ENCODE measurements at places on chromosomes 4 and X.

DNA sequence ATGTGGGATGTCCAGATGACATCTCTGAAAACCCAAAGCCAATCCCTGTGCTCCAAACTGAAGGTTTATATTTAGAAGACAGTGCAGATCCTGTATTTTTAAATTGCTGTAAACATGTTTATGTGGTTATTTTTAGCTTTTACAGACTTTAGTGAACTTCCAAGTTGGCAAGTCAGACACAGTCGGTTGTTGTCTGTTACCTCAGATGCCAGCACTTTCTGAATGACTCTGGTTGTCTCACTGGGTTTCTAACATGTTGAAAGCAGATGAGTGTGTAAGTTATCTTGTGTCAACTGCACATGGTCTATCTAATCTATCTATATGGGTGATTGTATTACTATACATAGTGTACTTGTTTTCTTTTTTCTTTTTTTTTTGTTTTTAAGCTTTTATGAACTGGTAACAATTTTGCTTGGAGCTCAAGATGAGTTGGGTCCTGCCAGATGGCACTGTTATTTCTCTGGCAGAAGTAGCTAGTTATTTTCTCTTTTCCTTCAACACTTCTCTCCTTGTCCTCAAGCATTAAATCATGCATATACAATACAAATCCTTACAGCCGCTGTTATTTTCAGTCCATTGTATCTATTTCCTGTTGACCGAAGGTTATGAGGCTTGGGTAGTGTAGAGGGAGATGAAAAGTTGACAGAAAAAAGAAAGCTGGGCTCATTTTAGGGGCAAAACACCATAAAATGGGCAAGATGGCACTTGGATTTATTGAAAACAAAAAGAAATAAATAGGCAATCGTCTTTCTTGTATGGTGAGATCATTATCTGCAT lies 66.3 kb downstream of the GAB1 start:
- peak; percentile 33 for DNase-seq

DNA sequence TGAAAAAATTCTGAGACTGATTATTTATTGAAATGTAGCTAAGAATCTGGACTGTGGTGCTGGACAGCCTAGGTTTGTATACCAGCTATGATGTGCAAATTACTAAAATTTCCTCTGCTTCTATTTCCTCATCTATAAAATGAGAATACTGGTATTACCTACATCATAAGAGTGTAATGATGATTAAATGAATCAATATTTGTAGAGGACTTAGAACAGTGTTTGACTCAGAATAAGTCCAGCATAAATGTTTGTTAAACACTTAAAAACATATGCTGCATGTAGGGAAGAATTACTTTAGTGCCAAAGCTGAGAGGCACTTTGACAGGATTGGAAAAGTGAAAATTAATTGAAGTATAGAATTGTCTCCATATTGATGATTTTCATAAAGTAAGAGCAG lies 55.3 kb upstream of the TMPRSS11F start:
- DNase-seq, result no peak

DNA sequence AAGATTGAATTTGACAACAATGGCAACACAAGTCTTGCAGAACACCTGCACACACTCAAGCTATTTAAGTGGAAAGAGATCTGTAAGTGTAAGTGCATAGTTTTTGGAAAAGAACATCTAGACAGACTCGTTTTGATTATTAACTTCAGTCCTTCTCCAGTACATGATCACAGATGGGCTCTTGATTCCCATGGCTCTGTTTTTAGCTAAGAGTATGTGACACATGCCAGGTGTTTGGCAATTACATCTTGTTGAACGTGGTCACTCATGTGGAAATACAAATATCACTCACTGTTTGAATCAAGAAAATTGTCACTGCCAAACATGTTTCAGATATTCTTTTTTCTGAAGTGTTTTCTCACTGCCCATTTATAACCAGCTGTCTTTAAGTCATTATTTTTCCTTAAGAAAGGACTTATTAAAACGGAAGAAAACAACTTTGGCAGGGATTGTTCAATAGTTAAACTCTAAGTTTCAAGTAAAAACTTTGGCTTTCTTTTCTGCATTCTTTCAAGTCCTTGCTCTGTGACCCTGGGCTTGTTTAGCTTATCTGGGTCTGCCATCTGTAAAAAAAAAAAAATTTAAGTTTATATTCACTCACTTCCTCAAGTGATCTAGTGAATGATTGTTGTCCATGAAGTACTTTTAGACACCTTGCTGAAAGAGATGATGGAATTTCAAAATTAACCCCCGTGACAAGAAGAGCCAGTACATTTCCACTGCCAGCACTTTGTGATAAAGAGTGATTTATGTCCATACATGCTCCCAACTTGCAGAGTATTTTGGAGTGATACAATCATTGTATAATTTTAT lies 125.4 kb downstream of the ATXN3L start:
- DNase-seq, result peak; percentile 65

DNA sequence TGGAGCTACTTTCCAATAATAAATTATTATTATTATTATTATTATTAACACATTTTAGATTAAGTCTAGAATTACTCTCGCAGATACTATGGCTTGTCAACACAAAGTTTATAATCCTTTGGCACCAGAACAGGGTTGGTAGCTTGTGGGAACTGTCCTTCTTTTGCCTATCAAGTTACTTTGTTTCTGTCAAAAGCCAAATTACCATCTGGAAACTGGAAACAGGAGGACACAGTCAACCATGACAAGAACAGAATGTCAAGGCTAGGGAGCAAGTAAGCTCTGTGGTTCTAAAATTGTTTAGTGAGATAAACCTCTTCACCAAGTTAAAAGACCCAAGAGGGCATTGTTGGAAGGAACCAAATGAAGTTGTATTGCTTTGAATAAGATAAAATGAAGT lies 42.5 kb downstream of the DGKK start:
- no peak for DNase-seq

DNA sequence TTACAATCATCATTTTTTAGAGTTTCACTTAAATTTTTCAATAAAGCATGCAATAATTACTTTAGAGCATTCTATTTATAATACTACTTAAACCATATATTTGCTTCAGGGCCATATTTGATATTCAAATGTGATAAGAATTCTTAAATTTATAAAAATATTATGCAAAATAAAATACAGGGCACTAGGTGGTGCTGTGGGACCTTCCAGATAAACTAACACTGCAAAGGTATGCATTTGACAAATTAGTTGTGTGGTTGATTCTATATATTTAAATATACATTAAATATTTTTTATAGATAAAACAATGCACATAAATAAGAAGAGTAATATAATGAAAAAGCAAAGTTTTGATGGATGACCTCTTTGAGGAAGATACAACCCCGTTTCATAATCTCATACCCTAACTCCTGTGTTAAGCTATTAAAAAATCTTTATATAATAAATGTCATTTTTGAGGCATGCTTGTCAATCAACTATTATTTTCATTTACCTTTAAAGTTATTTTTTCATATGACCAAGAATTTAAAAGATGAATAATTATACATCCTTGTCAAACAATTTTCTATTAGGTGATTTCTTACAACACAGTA lies 128.4 kb downstream of the REELD1 start:
- DNase-seq, result peak; percentile 73
